ACHN (cell line): ENCODE measurements at places on chromosomes 11 and 22.

- no peak for DNase-seq
Measured at GRCh38 chr11:3836903-3837302, 3.9 kb downstream of the RHOG start.

DNA sequence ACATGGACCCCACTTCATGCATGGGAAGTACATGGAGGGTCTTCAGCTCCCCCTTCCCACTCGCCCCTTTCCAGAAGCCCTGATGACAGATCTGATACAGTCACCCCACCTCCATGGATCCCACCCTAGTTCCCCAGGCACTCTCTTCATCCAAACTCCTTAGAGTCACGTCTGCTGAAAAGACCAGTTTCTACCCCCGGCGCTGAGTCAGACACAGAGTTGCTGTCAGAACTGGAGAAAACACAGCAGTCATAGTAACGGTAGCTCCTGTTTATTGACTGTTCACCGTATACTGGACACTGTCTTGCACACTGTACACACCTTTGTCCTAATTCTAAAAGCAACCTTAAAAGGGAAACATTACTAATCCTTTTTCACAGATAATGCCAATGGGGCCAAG lies 29.1 kb downstream of the DRD2 start:
- no peak for DNase-seq

DNA sequence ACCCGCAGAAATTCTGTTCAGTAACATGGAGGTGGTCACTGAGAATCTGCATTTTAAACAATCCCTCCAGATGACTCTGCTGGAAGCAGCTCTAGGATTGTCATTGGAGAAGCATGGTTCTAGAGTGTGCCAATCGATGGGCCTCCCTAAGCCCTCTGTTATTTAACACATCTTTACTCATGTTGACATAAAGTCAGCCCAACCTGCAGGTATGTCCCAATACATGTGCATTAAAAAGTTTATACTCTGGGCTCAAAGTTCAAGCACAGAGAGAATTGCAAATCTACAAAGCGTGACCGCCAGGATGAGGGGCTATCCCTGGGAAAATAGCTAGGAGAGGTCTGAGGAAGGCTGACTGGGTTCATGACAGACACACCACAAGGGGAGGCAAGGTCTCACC lies 116.4 kb downstream of the KIRREL3 start:
- DNase-seq, result no peak

- DNase-seq, result no peak
Measured at GRCh38 chr11:296171-297050, 2.9 kb downstream of the IFITM5 start.

- no peak for DNase-seq
Measured at GRCh38 chr11:130614591-130614990, 166.1 kb downstream of the ADAMTS15 start.

GRCh38 chr22:21736084-21736642 lies 569 bp upstream of the YPEL1 start:
- no peak for DNase-seq

DNA sequence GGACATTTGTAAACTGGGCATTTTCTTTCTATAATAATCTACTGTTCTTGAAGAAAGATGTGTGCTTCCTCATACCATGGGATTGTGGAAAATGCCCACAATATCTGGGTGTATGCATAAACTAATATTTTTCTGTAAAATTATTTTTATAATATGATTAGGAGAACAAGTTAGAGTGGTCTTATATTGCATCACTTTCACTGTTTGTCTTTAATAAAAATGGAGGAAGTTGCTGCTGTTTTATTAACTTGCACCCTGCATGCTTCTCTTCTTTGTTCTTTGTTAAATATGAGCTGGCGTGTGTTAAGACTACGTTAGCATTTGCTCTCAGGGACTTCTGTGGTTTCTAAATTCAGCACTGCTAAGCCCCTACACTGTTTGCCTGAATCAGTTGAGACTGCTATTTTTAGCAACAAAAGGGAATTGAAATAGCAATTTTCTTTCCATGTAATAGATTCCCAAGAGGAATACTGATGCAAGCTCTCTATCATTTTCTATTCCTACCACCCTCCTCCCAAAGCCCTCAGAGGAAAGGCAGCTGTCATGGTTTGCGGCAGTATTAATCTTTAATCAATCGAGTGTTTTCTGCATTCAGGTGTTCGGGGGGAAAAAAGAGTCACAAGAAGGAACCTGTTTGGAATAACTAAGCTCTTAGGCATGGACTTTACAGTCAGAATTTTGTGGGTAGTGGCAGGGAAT lies 56.1 kb downstream of the HSD17B12 start:
- DNase-seq, result no peak

DNA sequence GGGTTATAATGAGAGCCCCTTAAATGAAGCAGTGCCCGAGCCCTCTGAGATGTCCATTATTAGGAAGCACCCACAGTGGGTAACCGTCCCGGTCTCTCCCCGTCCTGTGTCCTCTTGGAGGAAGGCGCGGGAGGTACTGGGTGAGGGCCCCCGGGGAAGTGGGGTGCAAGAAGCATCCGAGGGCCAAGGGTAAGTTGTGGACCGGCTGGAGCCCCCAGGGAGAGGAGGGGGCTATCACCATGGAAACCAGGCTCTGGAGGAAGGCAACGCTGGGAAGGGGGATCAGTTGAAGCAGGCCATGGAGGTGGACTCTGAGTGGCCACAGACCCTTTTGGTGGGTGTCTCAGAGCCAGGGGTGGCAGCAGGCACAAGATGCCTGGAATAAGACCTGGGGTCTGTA lies 173.6 kb downstream of the ST3GAL4 start:
- no peak for DNase-seq

- DNase-seq, result no peak
Measured at GRCh38 chr11:26901162-26901561, 92.8 kb upstream of the FIBIN start.

GRCh38 chr11:115871161-115871760 lies 367.0 kb upstream of the CADM1 start:
- DNase-seq, result no peak
